ENCODE measurements at places on chromosomes 11 and 22.

DNA sequence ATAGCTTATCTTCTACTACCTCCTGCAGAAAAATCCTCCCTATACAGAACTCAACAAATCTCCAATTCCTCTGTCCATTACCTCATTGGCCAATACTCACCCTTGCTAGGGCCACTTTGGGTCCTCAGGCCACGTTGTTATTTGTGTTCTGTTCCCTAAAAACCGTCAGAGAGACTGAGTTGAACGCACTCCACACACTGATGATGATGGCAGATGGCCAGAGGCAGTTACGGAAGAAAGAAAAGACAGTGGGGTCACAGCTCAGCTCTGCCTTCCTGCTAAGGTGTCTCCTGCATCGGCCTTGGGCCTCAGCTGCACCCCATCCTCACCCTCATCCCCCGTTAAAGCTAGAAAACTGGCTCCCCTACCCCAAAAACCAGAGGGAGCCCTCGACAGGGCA, 66.2 kb downstream of the MICAL3 start:
- no peak for DNase-seq

DNA sequence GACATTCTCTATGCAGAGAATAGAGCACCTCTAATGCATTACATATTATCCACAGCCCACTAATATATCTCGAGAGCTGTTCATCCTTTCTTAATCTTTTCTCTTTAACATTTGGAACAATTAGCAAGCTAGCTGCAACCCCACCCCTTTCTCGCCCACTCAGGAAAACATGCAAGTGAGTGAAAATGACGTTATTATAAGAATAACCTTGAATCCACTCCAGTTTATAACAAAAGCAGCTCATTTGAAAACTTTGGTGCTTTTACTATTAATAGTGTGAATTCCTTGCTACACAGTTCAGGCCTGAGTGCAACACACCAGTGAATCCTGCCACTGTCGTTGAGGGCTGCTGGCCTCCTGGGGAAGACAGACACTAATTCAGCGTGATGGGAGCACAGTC, 63.3 kb upstream of the BMAL1 start:
- no peak for DNase-seq

DNA sequence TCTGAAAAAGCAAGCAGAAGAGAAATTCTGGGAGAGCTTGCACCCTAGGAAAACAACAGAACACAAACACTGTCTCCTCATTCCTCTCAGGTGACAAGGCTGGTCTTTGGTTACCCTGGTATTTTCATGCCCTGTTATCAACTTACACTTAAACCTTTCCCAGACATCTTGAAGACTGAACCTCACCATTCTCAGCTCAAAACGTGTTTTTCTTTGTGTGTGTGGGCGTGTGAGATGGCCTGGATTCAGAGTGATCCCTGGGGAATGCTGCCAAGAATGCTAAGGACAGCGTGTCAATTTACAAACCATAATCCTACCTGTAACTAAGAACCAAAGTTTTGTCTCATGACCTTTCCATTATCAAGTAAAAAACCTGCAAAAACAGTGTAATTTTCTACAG, 33.3 kb downstream of the ELF5 start:
- no peak for DNase-seq

GRCh38 chr22:30612789-30613188, 5.8 kb downstream of the TCN2 start:
- no peak for DNase-seq

Measured in activated CD4-positive, alpha-beta T cell treated with anti-CD3 and anti-CD28 coated beads, Interleukin-10, Interleukin-2, amounts not matched to agents 100 ng/mL and 50 ng/mL, durations not matched to agents 16 hours and 8 hours (primary cell).